Activated T-cell treated with anti-CD3 and anti-CD28 coated beads for 24 hours (primary cell): ENCODE measurements at places on chromosomes 6 and 20.

DNA sequence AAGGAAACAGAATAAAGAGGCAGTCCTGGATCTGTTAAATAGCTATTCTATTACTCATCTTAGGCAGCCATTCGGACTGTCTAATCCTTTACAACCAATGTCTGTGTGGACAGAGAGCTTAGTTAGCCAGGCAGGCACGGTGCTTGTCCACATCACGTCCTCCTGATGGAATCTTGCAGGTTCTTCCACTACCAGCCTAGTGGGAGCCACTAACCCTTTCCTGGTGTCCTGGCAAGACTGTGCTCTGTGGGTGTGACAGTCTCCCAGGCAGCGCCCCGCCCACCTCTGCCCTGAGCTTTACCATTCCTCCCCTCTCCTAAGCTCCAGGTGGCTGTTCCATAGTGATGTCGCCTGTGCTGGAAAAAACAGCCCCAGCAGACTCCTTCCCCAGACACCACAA, 78.3 kb upstream of the CLDN20 start:
- DNase-seq, result no peak

DNA sequence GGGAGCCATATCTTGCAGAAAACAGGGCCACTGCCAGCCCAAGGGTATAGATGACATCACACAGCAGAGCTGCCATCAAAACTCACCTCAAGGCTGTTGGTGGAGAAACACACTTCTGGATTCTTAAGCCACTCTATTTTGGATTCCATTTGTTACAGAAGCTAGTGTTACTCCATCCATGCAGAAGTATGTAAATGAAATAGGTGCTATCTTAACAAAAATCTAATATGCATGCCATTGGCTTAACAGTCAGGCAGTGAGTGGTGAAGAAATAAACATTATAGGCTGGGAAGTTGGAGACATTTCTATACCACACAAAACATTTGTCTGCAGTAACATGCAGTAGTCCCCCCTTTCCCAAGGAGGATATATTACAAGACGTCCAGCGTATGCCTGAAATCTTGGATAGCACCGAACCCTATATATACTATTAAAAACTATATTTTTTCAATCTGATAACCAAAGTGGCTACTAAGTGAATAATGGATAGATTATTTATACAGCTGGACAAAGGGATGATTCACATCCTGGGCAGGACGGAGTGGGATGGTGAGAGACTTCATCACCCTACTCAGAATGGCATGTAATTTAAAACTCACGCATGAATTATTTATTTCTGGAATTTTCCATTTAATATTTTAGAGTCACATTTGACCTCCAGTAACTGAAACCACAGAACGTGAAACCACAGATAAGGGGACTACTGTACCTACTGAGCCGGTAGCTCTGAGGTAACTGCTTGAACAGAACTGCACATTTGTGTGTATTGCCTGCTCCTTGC, 160.0 kb upstream of the PLN start:
- no peak for DNase-seq

DNA sequence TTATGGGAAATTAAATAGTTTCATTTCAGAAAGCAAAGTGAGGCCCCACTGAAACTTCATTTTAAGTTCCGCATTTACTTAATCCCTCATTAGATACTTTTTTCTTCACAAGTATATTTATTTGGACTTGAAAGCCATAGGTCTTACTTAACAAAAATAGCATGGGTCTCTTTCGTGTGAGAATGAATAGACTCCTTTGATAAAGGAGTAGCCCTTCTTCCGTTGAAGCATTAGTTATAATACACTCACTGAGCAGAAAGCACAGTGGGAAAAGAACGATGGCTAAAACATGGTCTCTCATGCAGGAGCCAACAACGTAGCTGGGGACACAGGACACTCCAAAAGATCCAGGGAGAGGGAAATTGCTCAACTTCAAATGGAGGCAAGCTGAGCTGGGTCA, 130.4 kb downstream of the SLC23A2 start:
- no peak for DNase-seq

GRCh38 chr6:16720861-16721260, 40.4 kb downstream of the ATXN1 start:
- no peak for DNase-seq

DNA sequence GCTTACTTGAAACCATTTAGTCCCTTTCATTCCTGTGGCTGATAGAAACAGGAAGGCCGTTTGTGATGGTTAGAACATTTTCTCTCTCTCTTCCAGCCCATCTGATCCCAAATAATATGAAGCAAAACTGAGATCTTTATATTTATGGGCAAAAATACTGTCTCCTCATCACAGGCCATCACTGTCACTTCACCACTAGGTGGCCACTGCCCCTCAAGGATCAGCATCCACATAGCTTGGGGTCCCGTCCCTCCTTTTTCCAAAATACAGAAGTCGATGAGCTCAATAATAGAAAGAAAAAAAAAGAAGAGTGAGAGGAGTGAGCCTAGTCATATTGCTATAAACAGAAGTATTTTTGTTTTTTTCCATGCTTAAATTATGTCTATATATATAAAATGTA, 46.4 kb upstream of the LAMP5 start:
- DNase-seq, result no peak
